NCI-H2171 treated with DMSO at 0.1 percent for 48 hours (cell line): ENCODE measurements at places on chromosomes 12 and 14.

DNA sequence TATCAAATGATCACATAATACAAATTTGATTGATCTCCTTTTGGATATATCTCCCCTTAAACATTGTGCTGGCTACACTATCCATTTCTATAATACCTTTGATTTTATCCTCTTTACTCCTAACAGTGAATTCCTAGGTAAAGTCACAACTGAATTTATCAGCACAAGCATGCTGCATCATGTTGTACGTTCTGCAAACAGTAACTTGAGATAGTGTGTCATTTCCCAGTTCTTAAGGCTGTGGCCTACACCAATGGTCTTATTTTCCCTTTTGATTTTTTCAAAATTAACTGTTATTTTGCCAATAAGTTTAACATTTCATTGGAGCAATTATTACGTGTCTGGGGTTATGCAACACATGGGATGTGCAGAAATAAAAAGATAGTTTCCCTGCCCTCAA lies 24.8 kb downstream of the PRKCH start:
- no peak for DNase-seq

GRCh38 chr12:65607401-65607841 lies 216.9 kb upstream of the HMGA2 start:
- DNase-seq: no peak

DNA sequence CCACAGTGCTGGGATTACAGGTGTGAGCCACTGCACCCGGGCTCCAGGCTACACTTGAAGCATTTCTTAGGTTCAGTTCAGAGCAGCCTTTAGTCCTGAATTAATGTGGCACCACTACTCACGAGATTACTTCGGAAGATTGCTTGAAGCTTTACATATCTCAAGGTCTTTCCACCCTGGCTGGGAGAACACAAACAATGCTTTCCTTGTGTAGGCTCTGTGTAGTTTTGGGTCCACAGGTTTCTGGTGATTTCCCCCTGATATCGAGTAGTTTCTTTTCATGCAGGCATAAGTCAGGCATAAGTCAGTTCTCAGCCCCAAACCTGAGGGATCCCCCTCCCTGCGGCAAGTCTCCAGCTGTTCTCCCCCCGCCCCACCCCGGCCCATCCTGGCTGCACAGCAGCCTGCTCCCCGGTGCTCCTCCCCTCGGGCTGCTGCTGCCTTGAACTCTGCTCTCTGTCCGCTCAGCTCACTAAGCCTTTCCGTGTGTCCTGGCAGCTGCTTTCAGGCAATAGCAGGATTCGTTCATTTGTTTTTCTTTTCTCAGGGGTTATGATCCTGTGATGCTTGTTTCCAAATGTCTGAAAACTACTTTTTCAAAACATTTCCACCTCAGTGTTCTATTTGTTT lies 417.7 kb downstream of the TMEM121 start:
- DNase-seq: no peak

- peak; percentile 56 for DNase-seq
Observed at GRCh38 chr12:107092669-107093416, 506 bp downstream of the CRY1 start.

- no peak for DNase-seq
Observed at GRCh38 chr14:55803873-55804553, 224.0 kb downstream of the KTN1 start.

GRCh38 chr14:91145391-91146160 lies 31.7 kb downstream of the DGLUCY start:
- DNase-seq: no peak

GRCh38 chr12:95368931-95369330 lies 105.0 kb upstream of the METAP2 start:
- no peak for DNase-seq

DNA sequence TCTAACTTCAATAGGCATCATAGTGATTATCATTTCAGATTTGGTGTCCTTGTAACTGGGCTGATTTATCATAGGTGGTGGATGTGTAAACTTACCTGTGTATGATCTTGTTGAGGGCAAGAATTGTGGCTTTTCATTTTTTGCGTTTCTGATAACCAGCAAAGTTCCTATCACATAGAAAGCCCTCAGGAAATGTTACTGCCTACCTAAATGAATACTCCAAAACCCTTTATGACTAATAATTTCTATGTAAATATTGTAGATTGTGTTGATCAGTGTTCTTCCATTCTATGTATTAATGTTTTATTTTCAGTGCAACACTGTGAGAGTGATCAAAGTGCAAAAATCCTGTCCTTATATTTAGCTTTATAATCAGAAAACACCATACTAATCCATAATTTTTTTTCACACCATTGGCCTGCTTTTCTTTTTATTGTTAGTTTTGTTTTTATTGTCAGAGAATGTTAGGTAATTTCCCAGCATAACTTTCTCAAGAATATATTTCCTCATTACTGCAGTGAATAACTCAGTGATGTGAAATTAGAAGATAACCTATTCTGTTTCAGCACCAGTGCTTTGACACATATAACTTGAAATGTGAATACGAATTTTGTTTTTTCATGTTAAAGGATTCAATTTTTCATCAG lies 94.1 kb downstream of the GPHN start:
- no peak for DNase-seq

DNA sequence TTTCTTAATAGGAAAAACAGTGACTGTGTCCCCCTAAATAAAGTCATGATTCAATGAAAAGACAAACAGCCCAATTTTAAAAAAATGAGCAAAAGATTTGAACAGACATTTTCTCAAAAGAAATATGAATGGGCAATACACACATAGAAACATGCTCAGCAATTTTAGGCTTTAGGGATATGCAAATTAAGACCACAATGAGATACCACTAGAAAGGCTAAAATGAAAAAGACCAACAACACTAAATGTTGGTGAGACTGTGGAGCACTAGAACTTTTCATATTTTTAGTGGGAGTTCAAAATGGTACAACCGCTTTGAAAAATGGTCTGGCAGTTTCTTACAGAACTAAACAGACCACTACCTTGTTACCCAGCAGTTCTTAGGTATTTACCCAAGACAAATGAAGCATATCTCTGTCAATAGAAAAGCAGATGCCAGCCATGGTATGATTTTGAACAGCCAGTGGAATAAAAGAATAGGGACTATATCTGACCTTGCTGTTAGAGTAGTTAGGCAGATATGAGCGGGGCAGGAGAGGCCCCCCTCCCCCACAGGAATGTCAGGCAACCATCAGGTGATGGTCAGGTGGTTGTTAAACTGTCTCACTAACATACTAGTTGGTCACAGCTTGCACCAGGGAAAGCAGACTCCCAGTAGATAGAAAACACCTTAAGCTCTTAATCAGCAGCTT lies 108.8 kb downstream of the PRKCH start:
- peak; percentile 47 for DNase-seq

GRCh38 chr12:91721023-91721422 lies 424.6 kb downstream of the BTG1 start:
- DNase-seq: no peak

DNA sequence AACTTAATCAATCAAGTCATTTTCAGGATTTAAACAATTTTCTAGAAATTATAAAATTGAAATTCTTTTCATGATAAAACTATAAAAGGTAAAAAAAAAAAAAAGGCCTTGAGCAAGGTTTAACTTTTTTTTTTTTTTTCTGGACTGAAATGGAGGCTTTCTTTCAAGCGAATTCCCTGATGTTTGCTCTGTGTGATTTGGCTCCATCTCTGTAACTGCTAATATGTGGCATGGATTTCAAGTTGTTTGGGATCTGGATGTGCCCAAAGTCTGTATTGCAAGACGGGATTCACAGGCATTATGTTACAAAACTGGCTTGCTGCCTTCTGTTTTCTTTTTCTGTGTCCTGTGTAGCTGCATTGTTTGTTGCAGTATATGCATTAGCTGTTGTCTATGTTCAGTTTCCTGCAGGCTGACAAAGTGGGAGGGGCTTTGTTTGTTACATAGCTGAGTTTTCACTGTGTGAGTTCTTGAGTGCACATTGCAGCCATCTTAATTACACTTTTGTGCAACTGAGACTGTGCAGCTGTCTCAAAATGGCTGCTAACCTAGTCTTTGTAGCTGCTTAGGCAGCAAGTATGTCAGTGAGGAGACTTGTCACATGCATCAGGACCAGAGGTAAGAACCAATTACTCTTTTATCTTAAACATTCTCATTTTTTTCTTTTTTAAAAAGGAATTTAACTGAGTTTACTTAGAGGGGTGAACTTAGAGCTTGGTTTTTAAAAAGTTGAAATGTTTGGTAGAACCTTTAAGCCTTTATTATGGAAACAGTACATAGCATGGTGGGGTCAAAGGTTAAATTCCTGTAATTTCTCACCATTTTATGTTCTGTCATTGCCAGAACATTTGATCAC lies 19.5 kb downstream of the ATF7IP start:
- DNase-seq: peak; percentile 96

GRCh38 chr12:123896767-123897166 lies 75.9 kb downstream of the CCDC92 start:
- no peak for DNase-seq

GRCh38 chr12:39138268-39138667 lies 232.9 kb upstream of the CPNE8 start:
- no peak for DNase-seq

DNA sequence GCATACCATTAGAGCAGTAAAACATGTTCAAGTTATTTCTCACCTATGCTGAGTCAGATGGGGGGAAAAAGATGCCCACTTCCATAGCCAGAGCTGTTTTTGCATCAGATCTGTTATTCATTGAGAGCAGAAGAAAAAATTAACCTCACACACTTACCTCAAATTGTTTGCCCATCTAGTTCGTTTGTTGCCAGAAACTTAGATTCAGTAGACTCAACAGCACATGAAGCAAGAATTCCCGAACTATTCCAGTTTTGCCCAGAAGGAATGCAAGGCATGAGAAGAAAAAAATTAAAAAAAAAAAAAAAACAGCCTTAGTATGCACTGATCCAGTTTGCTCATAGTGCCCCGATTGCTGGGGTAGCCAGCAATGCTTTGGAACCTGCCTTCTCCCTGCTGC lies 12.4 kb upstream of the DPF3 start:
- no peak for DNase-seq

GRCh38 chr14:103892247-103892646 lies 36.0 kb upstream of the TDRD9 start:
- DNase-seq: no peak

- no peak for DNase-seq
Observed at GRCh38 chr14:99755068-99755405, 38.2 kb upstream of the EML1 start.

DNA sequence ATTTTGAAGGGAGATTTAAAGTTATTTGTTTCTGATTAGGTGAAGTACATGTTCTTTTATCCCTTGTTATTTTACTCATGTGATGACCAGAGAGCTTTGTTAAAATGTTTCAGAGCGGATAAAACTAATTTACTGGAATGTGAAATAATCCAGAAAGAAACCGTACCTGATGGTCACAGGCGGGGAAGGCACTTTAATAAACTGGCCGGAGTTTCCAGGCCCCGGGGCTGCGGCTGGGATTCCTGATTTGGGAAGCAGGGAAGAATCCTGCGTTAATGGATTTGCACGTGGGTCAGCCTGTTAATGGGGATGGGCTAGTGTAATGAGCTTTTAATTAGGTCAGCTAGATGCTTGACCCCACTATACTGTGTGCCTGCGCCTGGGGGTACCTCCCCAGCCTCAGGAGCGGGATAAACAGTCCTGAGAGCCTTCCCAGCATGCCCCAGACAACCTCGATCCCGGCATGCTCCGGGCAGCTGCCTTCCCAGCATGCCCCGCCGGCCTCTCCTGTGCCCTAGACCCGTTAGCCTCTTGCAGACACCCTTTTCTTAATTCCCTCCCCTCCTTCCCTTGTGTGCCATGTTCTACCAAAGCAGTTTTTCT lies 208.6 kb upstream of the CDKN3 start:
- no peak for DNase-seq

- DNase-seq: no peak
Observed at GRCh38 chr12:89935850-89936249, 227.2 kb upstream of the ATP2B1 start.

- DNase-seq: peak; percentile 48
Observed at GRCh38 chr14:21070610-21071224, 613 bp downstream of the ARHGEF40 start.

DNA sequence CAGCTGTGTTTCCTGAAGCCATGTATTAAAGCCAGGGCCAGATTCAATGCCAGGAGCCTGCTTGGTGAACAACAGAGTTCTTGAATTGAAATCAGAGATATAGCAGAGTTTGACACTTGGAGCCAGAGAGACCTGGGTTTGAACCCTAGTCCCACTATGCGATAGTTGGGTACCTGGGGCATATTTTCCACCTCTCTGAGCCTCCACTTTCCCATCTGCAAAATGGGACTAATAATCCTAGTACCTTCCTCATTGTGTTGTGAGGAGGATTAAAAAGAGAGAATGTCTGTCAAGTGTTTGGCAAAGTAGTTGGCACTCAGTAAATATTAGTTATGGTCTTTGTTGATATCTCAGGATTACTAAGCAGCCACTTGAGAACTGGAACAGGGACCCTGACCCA lies 6.0 kb upstream of the HRK start:
- no peak for DNase-seq

- no peak for DNase-seq
Observed at GRCh38 chr12:50822082-50822481, 20.6 kb upstream of the TMPRSS12 start.

DNA sequence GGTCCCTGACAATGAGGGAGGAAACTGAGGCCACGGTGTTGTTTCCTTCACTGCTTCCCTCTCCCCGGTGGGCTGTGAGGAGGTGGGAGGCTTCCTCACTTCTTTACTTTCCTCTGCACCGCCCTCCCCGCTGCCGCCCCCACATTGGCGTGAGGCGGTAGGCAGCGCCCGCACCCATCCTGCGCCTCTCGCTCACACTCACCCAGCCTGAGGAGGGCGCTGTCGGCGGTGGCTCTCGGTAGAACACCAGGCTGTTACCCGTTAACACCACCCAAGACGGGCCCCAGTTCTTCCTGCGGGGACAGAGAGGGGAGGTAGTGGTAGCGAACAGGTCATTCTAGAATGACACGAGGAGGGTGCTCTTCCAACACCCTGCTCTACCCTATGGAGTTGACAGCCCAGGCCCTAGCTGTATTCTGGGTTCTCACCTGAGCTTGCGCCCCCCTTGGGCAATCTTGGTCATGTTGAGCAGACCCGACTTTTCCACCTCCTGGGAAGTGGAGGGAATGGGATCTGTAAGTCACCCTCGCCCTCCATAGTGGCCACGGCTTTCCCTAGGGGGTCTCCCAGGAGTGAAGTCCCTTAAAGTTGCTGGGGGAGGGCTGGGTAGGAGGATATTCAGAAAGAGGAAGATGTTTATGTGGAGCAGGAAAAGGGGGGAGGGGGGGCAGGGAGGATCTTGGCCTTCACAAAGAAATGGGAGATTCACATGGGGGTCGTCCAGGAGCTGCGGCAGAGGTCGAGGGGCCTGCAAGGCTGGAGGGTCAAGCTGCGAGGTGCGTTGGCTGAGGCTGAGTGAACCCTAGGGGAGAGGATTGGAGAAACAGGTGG lies 3.3 kb downstream of the ARHGAP9 start:
- no peak for DNase-seq

DNA sequence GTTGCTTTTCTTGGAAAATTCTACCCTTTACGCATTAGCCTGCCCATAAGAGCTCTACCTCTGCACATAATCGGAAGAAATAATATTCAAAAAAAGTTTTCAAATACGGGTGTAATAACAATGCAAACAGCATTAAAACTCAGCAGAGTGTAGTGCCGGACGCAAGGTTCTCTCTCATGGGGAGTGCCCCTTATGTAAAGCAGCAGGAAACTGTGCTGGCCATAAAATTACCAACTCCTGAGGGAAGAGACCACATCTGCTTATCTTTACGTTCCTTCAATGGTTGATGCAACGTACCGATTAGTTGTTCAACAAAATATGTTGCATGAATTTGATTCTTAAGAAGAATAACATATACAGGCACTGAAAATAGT lies 118.7 kb upstream of the TMCC3 start:
- DNase-seq: no peak
